ENCODE measurements at places on chromosomes 1 and 21.

DNA sequence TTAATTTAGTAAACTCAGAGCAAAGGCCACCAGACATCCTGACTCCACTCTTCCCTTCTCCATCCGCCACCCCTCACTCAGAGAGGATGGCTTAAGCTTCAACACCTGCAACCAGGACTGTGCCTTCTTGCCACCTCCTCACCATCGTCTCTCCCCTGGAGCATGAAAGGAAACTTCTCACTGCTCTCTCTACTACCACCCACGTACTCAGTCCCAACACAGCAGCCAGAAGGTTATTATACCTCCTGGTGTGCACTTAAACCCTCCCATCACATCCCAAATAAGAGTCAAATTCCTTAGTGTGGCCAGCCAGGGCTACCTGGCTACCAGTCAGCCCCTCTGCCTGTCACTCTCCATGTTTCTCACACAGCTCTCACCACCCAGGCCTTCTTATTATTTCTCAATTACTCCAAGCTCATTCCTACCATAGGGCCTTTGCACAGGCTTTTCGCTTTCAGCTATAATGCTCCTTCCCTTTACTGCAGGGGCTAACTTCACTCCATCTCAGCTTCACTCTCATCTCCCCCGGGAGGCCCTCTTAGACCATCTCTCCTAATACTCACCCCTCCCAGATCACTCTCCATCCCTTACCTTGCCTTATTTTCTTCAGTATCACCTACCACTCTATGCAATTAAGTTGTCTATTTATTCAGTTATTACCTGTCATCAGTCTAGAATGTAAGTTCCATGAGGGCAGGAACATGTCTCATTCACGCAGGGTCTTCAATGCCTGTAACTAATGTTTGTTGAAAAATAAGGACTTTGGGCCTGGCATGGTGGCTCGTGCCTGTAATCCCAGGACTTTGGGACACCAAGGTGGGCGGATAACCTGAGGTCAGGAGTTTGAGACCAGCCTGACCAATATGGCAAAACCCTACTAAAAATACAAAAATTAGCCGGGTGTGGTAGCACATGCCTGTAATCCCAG lies 137.5 kb downstream of the TOMM20 start:
- no peak for DNase-seq

DNA sequence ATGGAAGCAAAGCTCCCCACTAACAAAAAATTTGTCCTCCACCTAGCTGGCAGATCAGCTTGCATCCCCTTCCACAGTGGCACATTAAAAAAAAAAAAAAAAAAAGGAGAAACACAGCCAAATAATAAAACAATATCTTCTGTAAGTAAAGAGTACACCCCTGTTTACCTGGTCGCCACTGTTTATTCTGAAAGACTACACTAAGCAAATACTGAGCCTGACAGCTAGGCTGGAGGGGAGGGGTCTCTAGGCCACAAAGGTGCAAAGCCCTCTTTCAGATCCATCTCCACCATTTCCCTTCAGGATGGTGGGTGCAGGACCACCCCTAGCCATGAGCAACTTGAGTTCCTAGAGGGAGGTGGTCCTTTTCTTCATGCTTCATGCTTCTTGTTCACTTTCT lies 22.8 kb upstream of the SLC45A3 start:
- DNase-seq = no peak

DNA sequence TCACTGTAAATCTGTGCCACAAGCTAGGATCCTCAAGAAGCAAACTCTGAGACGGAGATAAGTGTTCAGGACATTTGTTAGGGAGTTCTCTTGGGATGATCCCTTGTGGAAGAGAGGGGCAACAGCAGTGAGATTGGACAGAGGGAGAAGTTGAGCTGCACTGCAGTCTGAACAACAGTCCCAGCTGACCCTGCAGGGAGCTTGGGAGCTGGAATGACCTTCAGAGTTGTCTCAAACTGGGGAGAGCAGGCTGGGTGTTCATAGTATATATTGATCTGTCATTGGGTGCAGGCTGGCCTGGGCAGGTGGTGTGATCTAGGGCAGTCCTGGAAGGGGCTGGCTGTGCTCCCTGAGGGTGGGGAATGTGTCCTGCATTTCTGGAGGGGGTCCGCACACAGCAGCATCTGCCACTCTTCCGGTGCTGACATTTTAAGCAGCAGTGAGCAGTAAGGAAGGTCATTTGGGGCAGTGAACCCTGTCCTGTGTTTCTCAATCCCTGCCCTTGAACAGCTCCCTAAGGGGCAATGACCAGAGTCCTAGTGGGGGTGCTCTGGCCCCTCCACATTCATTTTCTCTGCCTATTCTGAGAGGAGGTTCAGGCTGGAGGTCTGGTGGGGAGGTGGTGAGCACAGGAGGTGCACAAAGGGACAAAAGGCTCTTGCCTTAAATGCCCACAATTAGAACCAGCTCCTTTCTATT lies 90.2 kb upstream of the PPM1J start:
- no peak for DNase-seq

- DNase-seq = no peak
Measured at GRCh38 chr1:53377438-53377841, 49.6 kb upstream of the LRP8 start.

- DNase-seq = no peak
Measured at GRCh38 chr21:24118738-24119459, 1488.4 kb downstream of the MRPL39 start.

DNA sequence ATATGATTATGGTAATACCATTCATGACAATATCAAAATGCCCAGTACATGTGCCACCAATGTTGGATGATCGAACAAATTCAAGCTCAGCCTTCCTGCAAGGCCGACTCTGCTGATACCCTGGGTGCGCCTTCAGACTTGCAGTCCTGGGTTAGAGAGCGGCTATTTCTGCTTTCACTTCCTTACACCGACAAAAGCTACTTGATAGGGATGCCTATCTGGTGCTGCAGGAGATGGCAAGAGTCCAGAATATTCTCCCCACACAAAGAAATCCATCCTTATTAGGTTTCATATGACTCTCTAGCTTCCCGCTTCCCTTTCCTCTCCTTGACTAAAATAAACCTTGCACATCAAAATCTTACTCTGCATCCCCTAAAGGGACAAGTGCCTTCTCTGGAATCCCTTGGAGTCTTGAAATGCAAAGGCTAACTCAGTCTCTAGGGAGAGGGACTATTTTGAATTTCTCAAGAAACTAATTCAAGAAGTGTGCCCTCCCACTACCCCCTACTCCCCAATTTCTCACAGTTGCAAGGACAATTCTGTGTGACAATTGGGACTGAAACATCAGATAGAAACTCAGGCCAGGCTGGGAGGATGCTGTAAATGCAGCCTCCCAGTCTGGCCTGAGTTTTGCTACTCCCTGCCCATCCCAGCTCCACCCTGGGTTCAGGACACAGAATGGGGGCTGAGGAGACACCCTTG lies 103.1 kb upstream of the USP24 start:
- DNase-seq = no peak

DNA sequence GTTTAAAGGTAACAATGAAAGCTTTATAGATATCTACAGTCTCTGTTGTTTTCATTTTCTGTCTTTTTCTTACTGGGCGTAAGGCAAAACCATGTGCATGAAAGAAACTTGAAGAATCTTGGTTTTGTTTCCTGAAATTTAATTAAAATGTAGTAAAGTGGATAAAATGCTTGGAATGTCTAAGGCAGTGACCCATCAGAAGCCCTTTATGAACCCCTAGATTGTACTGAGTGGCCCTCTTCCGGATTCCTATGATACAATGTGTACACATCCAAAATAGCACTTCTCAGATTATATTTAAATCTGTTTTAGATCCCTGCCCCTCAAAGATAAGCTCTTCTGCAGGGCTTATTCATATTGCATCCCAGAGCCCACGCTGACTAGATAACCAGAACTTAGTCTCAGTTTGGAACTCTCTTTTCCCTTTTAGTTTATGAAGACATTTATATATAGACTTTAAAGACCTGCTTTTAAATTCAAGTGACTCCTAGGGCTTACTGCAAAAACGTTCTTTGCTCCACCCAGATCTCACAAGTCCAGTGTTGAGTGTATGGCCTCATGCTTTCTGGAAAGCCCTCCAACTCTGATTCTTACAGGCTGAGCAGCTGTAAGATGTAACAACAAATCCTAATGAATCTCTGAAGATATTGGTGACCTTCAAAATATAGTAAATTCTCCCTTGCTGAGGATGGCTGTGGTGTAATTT lies 142.9 kb downstream of the LRRC7 start:
- no peak for DNase-seq

- no peak for DNase-seq
Measured at GRCh38 chr1:207993477-207994445, 82.8 kb upstream of the CD34 start.

DNA sequence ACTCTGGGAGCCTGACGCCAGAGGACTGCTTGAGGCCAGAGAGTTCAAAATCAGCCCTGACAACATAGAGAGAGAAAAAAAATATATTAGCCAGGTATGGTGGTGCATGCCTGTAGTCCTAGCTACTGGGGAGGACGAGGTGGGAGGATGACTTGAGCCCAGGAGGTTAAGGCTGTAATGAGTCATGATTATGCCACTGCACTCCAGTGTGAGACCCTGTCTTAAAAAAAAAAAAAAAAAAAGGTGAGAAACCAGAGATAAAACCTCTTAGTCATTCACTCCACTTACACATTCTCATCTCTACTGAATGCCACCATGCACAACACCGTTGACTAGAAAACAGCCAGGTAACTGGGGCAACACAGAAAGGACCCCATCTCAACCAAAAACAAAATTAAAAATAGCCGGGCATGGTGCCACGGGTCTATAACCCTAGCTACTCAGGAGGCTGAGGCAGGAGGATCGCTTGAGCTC lies 178.1 kb downstream of the SLC45A1 start:
- DNase-seq = peak; percentile 38

DNA sequence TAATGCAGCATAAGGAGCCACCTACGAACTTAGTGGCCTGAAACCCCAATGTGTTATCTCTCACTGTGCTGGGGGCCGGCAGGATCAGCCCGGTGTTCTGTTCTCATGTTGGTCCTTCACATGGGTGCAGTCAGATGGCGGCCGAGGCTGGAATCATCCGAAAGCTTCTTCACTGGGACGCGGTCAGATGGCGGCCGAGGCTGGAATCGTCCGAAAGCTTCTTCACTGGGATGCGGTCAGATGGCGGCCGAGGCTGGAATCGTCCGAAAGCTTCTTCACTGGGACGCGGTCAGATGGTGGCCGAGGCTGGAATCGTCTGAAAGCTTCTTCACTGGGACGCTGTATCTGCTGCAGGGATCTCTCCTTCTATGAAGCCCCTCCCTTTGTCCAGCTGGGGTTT lies 12.6 kb upstream of the PCBP3 start:
- DNase-seq = no peak

GRCh38 chr1:113983826-113984225 lies 4.6 kb downstream of the OLFML3 start:
- DNase-seq = no peak

- DNase-seq = no peak
Measured at GRCh38 chr1:64681043-64681442, 63.8 kb upstream of the RAVER2 start.

DNA sequence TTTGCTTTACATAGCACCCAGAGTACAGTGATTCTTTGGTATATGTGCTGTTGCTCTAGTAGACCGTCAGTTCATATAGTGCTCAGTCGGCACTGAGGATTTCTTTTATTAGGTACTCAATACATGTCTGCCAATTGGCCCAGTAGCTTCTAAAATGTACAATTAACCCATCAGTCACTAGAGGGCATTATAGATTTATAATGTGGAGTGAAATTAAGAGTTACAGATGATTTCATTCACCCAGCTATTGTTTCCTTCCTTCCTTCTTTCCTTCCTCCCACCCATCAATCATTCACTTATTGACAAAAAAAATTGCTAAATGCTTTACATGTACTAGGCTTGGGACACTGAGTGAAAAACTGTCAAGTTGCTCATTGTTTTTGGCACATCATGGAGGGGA lies 263.6 kb upstream of the USP24 start:
- no peak for DNase-seq

- peak; percentile 29 for DNase-seq
Measured at GRCh38 chr1:207910591-207911354, at the start of gene CD34. TSS of gene CD34 (minus strand) at chr1:207911125. CDS start at chr1:207911080, 45 bp downstream.

DNA sequence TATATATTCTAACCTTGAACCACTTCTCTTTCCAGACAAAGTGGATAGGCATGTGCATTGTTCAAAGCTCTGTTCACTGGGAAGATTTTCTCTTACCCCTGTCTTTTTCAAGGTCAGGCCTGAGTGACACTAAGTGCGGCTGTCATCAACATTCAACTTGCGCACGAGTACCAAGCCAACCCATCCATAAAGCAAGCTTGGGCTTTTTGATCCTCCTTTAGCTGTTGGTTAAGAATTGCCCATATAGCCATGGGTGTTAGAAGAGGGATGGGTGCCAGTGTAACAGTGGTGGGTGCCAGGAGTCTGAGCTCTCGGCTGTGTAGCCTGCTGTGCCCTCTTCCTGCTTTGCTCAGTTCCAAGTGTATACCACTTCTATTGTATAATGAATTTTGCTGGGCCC lies 136.1 kb downstream of the GLUL start:
- DNase-seq = no peak

DNA sequence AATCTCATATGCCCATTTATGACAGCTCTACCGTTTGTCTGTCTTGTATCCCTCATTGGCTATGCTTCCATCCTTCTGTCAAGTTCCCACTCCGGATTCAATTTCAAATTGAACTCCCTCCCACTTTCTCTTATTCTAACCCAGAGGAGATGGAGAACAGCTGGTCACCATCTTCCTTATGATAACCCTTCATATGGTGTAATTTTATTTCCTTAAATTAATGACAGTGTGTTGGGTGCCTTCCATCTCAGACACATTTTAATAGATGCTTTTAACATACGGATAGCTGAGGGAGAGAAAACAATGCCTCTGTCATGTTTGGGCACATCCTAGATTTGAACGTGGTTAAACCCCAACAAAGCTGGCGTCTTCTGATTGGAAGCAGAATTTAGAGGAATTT lies 103.0 kb upstream of the PLXNA2 start:
- no peak for DNase-seq

- peak; percentile 42 for DNase-seq
Measured at GRCh38 chr1:228236744-228237143, 28.9 kb downstream of the OBSCN start.

- DNase-seq = no peak
Measured at GRCh38 chr1:19647643-19648042, 3.5 kb downstream of the NBL1 start.

DNA sequence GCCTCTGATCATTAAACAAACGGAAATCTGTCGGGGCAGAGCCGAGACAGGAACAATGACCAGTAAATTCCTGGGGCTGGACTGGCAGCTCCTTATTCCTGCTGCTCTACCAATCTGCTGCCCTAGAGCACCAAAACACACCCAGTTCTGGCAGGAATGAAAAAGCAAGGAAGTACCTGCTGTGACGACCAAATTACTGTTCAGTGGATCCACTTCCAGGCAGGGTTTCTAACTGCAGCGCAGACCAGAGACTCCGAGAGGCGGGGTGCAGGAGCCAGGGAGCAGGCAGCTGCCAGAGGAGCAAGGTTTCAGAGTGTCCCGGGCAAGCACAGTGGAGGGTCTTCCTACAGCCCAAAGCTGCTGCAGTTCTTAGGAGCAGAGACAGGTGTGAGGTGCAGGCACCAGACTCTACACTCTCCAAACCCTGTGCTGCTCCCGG lies 32.4 kb downstream of the KANK4 start:
- no peak for DNase-seq

- DNase-seq = no peak
Measured at GRCh38 chr21:40809673-40810197, 37.2 kb downstream of the DSCAM start.
